ENCODE measurements at places on chromosomes 13 and 19. TPM values are rescaled to one million over a fixed set of nuclear protein-coding genes. Genes with fewer than 3 reads are reported as not detected.

GRCh38 chr13:46012404-46012803 lies 40.1 kb downstream of the ZC3H13 start:
- no peak overlapping the region for H3K27ac ChIP-seq
- no peaks in the 10 kb centered on the region for H3K27me3 ChIP-seq
- no peak for DNase-seq
- H3K36me3 ChIP-seq, result peaks cover 7% of the 10 kb centered on the region
- H3K4me1 ChIP-seq, result no peaks in the 10 kb centered on the region

- H3K27ac ChIP-seq, result no peak overlapping the region
- no peak for DNase-seq
- no peaks in the 10 kb centered on the region for H3K36me3 ChIP-seq
- no peak overlapping the region for H3K4me3 ChIP-seq
Measured at GRCh38 chr13:67474115-67474514, 244.0 kb upstream of the PCDH9 start.

DNA sequence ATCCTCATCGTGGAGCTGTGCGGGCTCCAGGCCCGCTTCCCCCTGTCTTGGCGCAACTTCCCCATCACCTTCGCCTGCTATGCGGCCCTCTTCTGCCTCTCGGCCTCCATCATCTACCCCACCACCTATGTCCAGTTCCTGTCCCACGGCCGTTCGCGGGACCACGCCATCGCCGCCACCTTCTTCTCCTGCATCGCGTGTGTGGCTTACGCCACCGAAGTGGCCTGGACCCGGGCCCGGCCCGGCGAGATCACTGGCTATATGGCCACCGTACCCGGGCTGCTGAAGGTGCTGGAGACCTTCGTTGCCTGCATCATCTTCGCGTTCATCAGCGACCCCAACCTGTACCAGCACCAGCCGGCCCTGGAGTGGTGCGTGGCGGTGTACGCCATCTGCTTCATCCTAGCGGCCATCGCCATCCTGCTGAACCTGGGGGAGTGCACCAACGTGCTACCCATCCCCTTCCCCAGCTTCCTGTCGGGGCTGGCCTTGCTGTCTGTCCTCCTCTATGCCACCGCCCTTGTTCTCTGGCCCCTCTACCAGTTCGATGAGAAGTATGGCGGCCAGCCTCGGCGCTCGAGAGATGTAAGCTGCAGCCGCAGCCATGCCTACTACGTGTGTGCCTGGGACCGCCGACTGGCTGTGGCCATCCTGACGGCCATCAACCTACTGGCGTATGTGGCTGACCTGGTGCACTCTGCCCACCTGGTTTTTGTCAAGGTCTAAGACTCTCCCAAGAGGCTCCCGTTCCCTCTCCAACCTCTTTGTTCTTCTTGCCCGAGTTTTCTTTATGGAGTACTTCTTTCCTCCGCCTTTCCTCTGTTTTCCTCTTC lies 6.3 kb downstream of the MYADM start:
- no peak overlapping the region for H3K27ac ChIP-seq
- H3K4me3 ChIP-seq, result no peak overlapping the region
- no peaks in the 10 kb centered on the region for H3K27me3 ChIP-seq
- H3K36me3 ChIP-seq, result peaks cover 11% of the 10 kb centered on the region

DNA sequence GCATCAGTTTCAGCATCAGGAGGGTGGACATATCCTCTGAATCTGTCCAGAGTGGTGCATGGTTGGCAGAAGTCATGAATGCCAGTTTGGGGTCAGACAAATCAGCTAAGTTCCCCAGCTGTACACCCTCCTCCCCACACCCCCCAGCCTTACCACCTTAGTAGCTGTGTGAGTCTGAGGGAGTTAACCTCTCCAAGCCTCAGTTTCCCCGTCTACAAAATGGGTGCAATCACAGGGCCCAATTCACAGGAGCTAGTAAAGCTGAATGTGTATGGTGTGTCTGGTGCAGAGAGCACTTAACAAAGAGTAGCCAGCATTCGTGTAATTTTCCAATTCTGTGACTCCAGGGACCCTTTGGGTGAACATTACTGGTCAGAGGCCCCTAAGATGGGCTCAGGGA lies 13.4 kb upstream of the ZNF358 start:
- H3K36me3 ChIP-seq, result no peaks in the 10 kb centered on the region
- H3K4me3 ChIP-seq, result no peak overlapping the region
- no peaks in the 10 kb centered on the region for H3K4me1 ChIP-seq
- DNase-seq, result no peak

GRCh38 chr13:25679159-25679558 lies 307.4 kb downstream of the ATP8A2 start:
- H3K36me3 ChIP-seq, result no peaks in the 10 kb centered on the region
- no peaks in the 10 kb centered on the region for H3K27me3 ChIP-seq
- no peaks in the 10 kb centered on the region for H3K4me1 ChIP-seq
- H3K4me3 ChIP-seq, result no peak overlapping the region

RDH8 gene
- total RNA-seq, result not detected
